ENCODE measurements at places on chromosomes 13 and 19.

DNA sequence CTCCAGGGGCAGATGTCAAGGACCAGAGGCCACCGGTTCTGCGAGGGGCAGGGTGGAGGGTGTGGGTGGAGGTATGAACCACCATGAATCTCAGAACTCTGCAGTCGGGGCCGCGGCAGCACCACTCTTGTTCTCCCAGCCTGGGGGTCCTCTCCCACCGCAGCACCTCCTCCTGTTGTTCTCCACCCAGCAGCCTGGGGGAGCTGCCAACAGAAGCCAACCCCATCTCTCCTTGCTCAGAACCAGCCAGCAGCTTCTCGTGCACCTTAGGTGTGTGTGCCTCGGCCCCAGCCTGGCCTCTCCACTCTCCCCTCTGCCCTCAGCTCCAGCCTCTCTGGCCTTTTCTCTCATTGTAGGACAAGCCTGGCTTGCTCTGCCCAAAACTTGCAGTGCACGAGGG is 31.9 kb upstream of the CCNE1 start:
- no peak for DNase-seq

DNA sequence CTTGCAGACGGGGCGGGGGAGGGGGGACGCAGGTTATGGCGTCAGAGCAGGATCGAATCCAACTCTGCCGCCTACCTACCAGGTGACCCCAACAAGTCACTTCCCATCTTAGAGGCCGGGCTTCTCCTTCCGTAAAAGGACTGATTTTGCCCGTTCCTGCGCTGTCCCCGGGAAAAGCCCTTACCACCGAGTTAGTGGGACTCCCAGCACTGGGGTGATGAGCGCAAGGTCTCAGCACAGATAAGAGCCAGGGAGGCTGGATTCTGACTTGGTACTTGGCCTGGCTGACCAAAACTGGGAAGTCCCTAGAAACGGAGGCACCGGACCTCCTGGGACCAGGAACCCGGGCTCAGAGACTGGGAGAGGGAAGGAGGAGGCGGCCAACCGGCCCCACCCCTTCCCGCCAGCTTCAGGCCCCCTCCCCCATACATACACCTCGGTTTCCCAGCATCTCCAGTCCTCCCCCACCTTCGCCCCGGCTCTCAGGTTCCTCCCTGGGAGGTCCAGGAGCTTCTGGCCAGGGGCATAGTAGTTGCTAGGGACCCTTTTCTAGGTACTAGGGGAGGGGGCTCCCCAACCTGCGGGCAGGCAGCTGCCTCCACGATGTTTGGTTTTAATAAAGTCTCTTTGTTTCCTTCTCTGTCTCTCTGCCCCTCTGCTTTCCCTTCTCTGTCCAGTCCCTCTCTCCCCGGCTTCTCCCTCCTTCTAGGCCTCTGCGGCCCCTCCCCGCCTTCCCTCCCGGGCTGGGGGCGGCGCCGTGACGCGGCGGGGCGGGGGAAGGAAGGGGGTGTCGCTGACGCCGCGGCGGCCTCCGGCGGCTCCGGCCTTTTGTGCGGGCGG is at the start of gene GRAMD1A:
Gene GRAMD1A, plus strand, starts transcription at position 826 of the 840 bp plus-strand sequence. CDS start 156 bp downstream, outside the sequence.
- no peak for DNase-seq

DNA sequence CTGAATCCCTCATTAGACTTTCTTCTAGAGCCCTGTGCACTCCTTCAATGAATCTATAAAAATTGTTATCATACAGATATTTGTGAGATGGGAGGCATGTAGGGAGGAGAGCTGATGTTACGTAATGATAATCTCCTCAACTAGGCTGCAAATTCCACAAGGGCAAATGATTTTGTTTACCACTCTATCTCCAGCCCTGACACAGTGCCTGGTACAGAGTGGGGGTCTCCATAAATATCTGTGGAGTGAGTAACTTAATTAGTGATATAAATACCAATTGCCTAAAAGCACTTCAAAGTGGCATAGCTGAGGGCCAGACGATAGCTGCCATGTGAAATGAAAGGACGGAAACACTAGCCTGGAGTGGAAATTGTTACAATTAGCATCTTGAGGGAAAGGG is 54.2 kb downstream of the SERTM1 start:
- no peak for DNase-seq

DNA sequence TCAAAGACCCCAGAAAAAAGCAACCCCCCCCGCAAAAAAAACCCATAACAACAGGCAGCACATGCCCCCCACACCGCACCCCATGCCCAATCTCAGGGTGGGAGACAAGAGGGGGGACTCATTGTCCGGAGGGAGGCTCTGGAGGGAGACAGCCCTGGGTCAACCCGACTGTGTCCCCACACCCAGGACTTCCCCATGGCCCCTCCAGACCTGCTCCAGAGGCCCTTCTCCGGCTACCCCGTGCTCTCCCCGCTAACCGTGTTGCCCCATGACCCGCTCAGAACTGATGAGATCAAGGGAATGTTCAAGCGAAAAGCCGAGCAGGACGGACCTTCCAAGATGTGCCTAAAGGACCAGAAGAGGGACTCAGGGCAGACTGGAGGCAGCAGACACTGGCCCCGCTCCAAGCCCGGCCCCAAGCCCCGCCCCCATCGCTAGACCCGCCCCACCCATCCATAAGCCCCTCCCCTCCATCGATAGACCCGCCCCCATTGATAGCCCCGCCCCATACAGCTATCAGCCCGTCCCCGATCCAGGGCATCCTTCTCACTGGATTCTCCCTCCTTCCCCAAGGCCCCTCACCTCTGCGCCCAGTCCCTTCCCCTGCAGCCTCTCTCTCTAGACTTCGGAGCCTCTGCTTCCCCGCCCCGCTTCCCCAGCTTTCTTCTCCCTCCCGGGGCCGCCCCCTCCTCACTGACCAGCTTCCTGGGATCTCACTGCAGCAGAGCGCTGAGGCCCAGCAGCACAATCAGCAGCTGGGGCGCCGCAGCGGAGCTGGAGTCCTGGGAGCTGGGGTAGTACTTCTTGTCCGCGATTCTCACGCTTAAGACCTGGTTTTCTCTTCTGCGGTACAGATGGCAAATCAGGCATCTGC is 2.2 kb downstream of the BST2 start:
- DNase-seq, result no peak

- DNase-seq, result no peak
Observed at GRCh38 chr13:71169180-71169579, 697.8 kb downstream of the DACH1 start.

DNA sequence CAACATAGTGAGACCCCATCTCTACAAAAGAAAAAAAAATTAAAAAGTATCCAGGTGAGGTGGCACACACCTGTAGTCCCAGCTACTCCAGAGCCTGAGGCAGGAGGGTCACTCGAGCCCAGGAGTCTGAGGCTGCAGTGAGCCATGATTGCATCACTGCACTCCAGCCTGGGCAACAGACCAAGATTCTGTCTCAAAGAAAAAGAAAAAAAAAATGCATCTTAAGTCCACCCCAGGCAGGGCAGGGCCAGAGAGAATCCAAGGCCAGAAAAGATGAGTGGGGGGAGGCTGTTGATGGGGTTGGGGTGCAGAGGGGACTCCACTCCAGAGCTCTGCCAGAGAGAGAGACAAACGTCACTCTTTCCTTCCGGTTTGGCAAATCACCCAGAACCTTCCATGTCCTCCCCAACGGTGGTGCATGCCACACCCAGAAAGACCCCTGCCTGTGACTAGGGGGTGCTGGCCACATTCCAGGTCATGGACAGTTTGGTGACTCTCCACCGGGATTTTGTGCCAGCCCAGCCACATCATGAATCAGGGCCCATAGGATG is 431 bp downstream of the FUT3 start:
- DNase-seq, result no peak

- peak; percentile 60 for DNase-seq
Observed at GRCh38 chr19:41548954-41549688, 26.8 kb upstream of the CEACAM21 start.

- DNase-seq, result no peak
Observed at GRCh38 chr13:93338906-93339305, 112.3 kb downstream of the GPC6 start.

- DNase-seq, result no peak
Observed at GRCh38 chr13:63110466-63110865, 1694.8 kb upstream of the PCDH20 start.

DNA sequence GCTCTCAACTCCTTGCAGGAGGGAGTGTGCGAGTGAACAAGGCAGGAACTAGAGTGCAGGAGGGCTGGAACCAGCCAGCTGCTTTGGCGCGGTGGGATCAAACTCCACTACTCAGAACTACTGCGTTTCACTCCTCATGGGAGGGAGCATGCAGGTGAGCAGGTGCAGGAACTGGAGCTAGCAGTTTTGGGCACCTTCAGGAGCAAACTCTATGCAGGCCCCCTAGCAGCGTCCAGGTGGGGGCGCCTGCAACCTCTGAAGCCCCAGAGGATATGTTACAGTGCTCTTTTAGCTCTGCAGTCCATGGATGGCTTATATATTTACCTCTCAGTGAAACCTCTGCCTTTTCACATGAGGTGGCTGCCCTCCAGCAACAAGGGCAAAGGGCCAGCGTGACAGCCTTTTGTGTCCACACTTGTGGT is 1303.4 kb downstream of the PCDH9 start:
- DNase-seq, result no peak

GRCh38 chr19:718251-718951 is 9.7 kb downstream of the PALM start:
- DNase-seq, result no peak

DNA sequence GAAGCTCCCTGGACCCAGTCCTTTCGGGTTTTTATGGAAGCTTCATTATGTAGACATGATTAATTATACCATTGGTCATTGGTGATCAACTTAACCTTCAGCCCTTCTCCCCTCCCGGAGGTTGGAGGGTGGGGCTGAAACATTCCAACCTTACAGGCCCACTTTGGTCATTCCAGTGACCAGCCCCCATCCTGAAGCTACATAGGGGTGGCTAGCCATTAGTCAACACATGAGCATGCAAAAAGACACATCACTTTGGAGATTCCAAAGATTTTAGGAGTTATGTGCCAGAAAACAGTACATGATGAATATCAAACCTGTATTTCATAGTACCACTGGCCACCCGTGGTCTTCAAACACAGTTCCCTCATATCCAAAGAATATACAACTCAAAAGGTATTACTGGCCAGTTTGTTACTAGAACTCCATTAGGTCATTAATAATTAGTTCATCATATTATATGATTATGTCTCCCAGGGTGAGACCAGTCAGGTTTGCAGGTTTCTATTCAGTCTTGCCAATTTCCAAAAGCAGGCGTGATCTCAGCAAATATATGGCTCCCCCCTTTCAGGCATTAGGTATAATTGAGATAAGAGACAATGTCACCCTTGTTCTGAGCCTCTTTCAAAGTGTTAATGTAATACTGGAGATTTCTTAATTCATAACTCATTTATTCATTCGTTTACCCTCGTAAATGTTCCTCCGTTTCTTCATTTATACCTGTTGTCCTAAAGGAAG is 11.1 kb downstream of the PPP5C start:
- DNase-seq, result no peak

DNA sequence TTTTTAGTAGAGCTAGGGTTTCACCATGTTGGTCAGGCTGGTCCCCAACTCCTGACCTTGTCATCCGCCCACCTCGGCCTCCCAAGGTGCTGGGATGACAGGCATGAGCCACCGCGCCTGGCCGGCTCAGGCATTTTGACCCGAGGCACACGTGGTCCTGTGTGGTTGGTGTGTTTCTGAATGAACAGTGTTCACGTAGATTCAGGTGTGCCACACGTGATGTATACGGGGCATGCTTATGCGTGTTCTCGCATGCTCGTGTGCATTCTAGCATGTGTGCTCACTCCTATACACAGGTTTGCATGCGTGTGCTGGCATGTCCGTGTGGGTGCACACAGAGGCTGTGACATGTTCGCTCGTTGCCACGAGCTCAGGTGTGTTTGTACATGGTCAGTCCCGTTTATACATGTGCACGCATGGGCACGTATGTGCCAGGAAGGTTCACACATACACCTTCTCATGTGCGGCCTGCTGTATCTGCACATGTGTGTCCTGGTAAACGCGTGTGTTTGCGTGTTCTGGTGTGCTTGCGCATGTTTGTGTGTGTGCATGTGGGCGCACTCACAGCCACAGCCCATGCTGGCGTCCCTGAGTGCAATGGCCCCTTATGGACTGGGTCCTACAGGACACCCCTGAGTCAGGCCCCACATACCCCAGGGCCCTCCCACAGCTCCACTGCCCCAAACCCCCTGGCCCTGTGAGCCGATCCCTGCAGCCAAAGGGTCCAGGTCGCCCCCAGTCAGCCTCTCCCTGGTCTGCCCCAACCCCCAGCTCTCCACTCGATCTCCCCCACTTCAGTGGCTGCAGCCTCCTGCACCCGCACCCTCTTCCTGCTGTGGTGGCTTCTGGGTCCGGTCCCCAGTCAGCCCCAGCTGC is 20.6 kb upstream of the TCF3 start:
- DNase-seq, result no peak

- no peak for DNase-seq
Observed at GRCh38 chr19:45056831-45057230, 18.0 kb downstream of the CLASRP start.

DNA sequence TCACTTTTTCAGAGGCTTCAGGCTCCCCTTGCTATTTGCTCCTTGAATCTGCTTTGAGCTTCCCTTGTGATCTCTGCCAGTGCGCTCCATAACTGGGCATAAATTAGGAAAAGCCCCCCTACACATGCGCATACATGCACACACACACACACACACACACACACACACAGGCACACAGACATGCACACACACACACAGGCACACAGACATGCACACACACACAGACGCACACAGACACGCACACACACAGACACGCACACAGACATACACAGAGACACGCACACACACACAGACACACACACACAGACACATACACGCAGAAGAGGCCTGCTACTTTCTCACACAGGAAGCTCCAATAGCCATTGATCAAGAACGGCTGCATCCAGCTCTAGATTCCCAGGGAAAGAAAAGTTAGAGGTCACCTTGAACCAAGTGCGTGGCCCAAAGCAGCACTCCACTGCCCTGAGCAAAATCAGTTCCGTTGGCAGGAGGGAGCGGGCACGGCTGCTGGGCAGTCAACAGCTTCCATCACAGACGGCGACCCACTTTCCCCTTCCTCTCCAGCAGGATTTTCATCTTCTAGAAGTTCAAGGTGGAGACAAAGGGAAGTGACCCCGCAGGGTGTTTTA is 145.6 kb downstream of the DPF1 start:
- DNase-seq, result no peak

DNA sequence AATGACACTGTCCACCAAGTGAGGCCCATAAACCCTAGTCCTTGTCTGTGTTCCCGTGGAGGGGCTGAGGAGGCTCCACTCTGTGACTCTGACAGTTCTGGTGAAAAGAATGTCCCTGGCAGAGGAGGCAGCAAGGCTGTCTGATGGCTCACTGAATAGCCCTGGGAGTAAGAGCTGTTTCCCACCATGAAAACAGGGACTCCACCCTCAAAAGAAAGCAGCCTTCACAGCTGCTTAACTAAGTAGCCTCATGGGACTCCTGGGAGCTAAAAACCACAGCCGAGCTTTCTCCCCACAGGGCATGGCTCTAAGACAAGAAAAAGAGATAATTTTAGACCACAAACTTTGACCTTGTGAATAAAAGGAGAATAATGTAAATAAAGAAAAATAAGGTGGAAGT is 135.1 kb upstream of the FRY start:
- no peak for DNase-seq

DNA sequence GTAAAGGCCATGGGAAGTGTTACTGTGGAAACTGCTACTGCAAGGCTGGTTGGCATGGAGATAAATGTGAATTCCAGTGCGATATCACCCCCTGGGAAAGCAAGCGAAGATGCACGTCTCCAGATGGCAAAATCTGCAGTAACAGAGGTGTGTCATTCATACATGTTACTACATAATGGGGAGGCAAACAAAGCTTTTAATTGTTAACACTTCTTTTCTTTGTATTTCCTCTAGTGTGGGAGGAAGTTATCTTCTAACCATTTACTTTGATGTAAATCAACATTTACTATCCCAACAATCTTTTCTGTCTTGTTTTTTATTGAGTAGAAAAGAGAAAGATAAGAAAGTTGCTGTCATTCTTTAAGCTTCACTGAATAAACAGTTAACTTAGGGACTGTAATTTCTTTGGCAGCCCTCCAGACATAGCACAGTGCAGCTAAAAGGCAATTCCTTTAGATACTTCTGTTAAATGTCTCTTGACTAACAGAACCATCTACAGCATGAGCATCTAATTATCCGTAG is 126.9 kb downstream of the ITGBL1 start:
- DNase-seq, result no peak

All from stimulated activated CD8-positive, alpha-beta memory T cell treated with anti-CD3 and anti-CD28 coated beads, Interleukin-4, amount 100 ng/mL, for 1 hour (primary cell).